Naive thymus-derived CD8-positive, alpha-beta T cell (primary cell): ENCODE measurements at places on chromosomes 11 and 22.
A peak's percentile ranks its signal among the peaks of the same experiment; 100 is the strongest.

GRCh38 chr22:37892566-37893335, 13.3 kb upstream of the MICALL1 start:
- no peak for DNase-seq

DNA sequence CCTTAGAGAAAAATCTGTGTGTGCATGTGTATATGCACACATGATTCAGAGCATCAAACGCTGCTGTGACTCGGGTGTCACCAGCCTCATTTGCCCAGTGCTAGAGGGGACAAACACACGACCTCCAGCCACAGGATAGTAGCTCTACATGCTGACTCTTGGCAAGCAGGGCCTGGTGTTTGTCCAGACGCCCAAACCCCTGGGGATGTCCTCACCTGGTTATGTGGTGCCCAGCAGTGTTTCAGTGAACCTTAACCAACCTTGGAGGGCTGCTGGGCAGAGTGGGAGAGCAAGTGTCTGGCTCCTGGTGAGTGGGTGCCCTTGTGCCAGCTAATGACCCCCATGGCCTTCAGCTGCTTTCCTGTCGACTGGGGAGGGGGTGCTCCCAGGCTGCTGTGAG, 26.7 kb downstream of the IGLL1 start:
- no peak for DNase-seq

- DNase-seq: no peak
Observed at GRCh38 chr11:76574406-76574805, 96.1 kb downstream of the LRRC32 start.

DNA sequence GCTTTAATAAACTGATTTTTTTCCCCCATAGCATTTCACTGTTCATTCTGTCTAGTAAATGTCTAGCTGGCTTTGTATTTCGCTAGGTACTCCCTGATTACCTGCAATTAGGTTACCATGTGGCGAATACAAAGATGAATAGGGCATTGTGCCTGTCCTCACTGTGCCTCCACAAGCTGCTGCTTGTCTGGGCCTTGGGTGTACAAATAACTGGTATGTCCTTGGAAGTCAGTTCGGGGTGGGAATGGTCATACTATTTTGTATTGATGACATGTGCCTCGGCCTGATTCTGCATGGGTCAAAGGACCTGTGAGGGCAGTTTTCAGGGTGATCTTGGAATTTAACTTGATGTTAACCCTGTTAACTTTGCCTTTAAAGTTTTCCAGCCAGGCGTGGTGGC, 11.4 kb downstream of the RBM4 start:
- DNase-seq: no peak

DNA sequence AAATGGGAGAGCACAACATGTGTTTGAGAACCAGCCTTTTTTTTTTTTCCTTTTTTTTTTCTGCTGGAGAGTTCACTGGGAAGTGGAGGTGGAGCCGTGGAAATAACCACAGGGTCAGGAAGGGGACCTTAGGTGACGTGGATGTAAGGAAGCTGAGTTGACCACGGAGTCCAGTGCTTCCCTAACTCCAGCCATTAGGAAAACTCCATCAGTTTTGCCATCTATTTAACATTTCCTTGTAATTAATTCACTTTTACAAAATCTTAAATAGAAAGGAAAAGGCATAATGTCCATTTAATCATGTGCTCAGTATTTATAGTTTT, 2.0 kb upstream of the CDK2AP2 start:
- DNase-seq: no peak

DNA sequence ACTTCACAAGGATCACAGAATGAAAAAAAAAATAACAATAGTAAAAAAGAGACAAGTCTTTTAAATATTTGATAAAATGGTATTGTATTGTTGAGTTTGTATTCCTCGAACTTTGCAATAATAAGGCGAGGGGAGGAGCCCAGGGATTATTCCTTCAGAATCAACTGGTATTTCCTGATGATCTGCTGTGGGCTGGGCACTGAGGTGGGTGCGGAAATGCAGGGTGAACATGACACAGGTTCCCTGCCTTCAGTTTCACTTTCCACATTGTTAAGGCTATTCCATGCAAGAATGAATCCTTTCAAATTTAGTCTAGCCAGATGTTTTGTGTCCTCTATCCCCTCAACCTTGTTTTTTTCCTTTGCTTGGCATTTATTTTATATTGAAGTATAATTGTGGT, 2.1 kb upstream of the EIF3M start:
- no peak for DNase-seq

- DNase-seq: no peak
Observed at GRCh38 chr11:62865635-62866034, 15.1 kb upstream of the SLC3A2 start.

DNA sequence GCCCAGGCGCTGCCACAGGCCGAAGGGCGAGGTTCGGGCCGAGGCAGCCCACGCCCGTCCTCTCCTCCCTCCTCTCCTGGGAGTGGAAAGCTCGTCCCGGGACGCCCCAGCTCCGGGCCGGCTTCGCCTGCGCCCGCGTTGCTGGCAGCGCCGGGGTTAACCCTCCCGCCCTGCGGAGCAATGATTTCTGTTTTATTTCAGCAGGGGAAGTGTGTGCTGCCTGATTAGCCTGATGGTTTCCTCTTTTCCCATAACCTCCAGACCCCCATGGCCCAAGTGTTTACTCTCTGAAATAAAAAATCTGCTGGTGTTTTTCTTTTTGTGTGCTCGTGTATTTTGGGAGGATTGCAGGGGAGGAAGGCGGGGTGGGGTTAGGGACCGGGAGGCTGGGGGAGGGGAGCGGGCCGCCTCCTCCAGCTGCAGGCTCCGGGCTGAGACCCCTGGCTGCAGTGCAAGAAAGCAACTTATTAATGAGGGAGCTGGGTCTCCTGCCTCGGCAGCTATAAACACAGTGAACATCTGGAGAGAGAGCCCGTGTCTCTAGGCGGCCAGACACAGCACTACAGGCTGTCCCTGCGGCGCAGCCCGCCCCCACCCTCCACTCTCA, 38.6 kb downstream of the ETS1 start:
- no peak for DNase-seq

DNA sequence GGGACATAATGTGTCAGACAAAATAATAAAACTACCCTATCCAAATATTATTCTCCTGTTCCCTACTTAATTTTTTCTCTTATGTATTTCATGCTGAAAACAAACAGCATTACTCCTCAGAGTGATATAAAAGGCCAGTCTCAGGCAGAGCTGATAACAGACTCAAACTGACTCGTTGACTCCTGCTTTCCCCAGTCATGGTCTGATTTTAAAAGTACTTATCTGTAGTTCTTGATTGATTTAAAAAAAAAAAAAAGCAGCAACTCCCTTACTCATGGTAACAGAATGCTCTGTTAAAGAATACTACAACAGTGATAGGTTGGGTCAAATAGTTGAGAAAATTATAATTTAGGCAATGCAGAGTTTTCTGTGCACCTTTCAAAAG, 90.3 kb upstream of the BARX2 start:
- DNase-seq: no peak

- DNase-seq: peak; percentile 12
Observed at GRCh38 chr22:20803696-20804324, 29.9 kb downstream of the SERPIND1 start.

GRCh38 chr11:64146036-64146955, 19.6 kb downstream of the MACROD1 start:
- DNase-seq: peak; percentile 57

- no peak for DNase-seq
Observed at GRCh38 chr11:129996113-129996870, 6.3 kb downstream of the PRDM10 start.

DNA sequence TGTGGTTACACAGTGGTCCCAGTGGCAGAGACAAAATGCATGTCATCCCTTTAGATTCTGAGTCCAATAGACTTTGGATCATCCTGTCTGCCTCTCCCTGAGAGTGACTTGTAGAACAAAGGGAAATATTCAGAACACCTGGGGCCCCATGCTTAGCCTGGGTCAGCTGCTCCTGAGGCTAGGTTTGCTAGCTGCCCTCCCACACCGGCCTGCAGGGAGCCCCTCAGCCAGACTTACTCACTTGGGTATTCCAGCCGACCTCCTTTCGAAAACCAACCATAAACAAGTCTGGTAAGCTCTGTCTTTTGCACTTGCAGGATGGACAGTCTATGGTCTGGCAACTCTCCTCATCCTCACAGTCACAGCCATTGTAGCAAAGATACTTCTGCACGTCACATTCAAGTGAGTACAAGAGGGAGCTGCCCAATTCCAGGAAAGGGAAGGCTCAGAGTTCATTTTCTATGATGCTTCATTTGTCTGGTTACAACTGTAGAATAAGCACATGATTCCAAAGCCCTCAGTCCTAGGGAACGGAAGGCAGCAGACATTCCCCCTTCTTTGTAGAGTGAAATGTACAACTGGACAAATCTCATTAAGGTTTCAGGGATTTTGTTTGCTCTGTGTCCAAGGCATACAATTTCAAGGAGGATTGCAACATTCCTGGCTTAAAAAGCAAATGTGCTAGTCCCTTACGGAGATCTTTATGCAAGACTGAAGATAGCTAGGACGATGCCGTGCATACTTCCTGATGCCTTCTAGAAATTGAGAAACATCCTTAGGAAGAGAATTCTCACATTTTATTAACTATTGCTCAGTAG, 65.5 kb upstream of the EMID1 start:
- no peak for DNase-seq

DNA sequence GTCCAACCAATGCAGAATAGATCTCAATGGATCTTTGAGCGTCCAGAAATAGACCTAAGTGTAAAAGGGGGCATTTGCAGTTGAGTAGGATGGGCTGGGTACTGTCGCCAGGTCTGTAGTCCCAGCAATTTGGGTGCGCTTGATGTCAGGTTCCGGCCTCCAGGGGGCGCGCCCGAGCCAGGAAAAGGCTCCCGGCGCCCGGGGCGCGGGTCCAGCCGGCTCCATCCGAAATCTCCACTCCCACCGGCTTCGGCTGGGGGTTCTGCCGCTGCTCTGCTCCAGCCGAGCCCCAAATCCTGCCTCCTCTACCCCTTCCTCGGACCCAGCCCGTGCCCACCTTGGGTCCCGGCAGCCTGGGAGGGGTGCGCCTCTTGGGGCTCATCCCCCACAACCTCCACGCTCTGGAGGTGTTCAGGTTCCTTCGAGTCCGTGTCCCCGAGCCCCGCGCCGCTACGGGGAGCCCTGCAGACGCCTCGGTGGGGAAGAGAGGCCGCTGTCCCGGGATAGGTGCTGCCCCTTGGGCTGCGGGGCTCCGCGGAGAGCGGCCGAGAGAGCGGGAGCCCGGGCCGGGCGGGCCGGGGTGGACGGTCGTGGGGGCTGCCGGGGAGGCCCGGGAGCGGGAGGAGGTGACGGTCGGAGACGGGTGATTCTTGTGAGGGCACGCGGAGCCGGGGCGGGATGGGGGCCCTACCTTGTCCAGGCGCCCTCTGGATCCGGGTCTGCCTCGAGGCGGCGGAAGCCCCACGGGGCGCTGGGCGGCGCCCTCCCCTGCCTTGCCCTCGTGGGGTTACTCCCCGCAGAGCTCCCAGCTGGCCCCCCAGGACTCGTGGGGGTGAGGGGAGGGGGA, 13.0 kb upstream of the CYB5R3 start:
- peak; percentile 73 for DNase-seq

- DNase-seq: no peak
Observed at GRCh38 chr11:60905047-60905446, 1.3 kb downstream of the PRPF19 start.
